Keratinocyte (primary cell): ENCODE measurements at places on chromosomes 7 and 10. TPM values are rescaled to one million over a fixed set of nuclear protein-coding genes. Genes with fewer than 3 reads are reported as not detected.

DNA sequence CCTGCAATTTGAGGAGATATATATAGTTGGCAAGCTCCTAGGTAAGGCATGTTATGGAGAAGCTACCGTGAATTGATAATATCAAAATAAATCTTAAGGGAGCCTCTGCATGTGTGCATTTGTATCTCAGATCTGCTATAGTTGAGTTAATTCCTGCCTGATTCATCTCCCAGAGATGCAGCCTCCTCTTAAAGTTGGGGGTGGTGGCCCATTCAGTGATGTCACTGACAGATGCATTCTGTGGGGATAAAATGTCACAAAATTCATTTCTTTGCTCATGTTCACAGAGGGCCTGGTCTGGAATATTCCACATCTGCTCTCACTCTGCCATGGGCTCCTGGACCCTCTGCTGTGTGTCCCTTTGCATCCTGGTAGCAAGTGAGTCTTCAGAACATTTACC is 185.8 kb upstream of the PRSS1 start:
- H3K27me3 ChIP-seq: no peaks in the 10 kb centered on the region
- peaks cover 6% of the 10 kb centered on the region for H3K4me1 ChIP-seq
- H3K36me3 ChIP-seq: no peaks in the 10 kb centered on the region
- no peak overlapping the region for H3K27ac ChIP-seq

DNA sequence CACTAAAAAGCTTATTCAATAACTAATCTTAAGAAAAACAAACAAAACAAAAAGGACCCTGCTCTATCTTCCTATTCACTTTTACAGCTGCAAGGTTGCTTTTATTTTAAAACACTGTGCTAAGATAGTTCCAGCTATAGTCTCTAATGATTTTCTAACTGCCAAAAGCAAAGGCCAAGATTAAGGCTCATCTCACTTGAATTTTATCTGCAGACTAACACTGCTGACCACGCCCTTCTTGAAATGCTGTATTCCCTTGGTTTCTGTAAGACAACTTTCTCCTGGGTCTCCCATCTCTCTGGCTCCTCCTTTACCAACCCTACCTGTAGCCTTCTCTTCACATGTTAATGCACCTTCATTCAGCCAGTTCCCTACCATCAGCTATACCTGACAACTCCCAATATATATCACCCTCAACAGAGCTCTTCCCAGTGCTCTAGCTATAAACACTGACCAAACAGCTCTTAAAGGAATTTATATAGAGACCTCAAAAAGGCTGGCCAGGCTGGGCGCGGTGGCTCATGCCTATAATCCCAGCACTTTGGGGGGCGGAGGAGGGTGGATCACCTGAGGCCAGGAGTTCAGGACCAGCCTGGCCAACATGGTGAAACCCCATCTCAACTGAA is 11.7 kb downstream of the SRPK2 start:
- DNase-seq: no peak
- no peak overlapping the region for H3K4me3 ChIP-seq
- H3K4me1 ChIP-seq: no peaks in the 10 kb centered on the region
- H3K27ac ChIP-seq: no peak overlapping the region
- no peaks in the 10 kb centered on the region for H3K27me3 ChIP-seq

- H3K27ac ChIP-seq: no peak overlapping the region
- no peaks in the 10 kb centered on the region for H3K36me3 ChIP-seq
- no peak for DNase-seq
- H3K4me3 ChIP-seq: no peak overlapping the region
Observed at GRCh38 chr7:123789817-123790216, 41.0 kb upstream of the WASL start.

DNA sequence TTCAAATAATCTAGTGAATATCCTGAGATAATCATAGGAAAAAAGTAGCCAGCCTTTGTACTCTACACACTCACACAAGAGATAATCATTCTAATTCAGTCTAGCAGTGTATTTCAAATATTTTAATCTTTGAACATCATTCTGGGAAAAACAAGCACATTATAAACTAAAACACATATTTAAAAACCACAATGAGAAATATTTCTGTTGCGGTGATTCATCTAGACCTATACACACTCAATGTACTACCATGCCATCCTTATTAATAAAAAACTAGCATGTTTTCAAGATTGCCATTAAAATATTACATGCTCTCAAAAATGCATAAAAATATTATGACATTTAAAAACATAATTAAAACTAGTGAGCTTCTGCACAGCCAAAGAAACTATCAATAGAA is 11.8 kb downstream of the COG5 start:
- DNase-seq: no peak
- H3K27me3 ChIP-seq: no peaks in the 10 kb centered on the region
- no peak overlapping the region for H3K4me3 ChIP-seq
- H3K4me1 ChIP-seq: no peaks in the 10 kb centered on the region
- H3K36me3 ChIP-seq: peaks cover 9% of the 10 kb centered on the region

DNA sequence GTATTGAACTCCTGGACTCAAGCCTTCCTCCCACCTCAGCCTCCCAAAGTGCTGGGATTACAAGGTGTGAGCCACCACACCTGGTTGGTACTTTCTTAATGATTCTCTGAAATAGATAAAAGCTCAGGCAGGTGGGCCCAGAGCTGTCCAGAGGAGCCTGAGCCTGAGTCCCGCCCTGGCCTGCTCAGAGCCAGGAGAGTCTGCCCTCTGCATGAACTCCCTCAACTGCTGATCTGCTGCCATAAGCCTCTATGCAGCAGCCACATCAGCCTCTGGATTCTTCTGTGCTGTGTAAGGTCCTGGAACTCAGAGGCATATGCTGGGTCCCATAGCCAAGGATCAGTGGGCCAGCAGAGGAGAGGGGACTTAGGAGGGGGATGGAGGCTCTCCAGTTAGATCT is 23.1 kb upstream of the DDIT4 start:
- no peak overlapping the region for H3K27ac ChIP-seq
- no peaks in the 10 kb centered on the region for H3K36me3 ChIP-seq
- H3K4me1 ChIP-seq: peaks cover 44% of the 10 kb centered on the region
- DNase-seq: no peak

The COPG2 gene
- 31.6 to 38.8 TPM (median 35.6 TPM) in 3 replicates for polyA plus RNA-seq

The GIMAP8 gene
- 0.06 to 0.26 TPM (median 0.14 TPM) in 3 replicates for polyA plus RNA-seq

The ZCWPW1 gene
- 1.4 to 2.0 TPM (median 1.7 TPM) in 3 replicates for polyA plus RNA-seq

- no peak overlapping the region for H3K27ac ChIP-seq
- no peaks in the 10 kb centered on the region for H3K4me1 ChIP-seq
- H3K4me3 ChIP-seq: no peak overlapping the region
- no peak for DNase-seq
- no peaks in the 10 kb centered on the region for H3K36me3 ChIP-seq
Observed at GRCh38 chr7:123143252-123144006, 56.3 kb downstream of the SLC13A1 start.

- H3K27me3 ChIP-seq: peaks cover 45% of the 10 kb centered on the region
- H3K4me1 ChIP-seq: no peaks in the 10 kb centered on the region
- H3K4me3 ChIP-seq: no peak overlapping the region
- H3K27ac ChIP-seq: no peak overlapping the region
Observed at GRCh38 chr10:71475243-71475871, 78.6 kb downstream of the CDH23 start.

DNA sequence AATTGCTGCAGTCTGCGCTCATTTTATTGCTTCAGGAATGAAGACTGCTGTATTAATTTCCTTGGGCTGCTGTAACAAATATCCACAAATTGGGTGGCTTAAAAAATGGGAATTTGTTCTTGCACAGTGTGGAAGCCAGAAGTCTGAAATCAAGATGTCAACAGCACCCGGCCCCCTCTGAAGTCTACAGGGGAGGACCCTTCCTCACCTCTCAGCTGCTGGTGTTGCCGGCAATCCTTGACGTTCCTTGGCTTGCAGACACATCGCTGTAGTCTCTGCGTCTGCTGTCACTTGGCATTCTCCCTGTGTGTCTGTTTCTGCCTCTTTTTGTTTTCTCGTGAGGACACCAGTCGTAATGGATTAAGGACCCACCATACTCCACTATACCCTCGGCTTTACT is 166.2 kb downstream of the PTPN20 start:
- no peak overlapping the region for H3K27ac ChIP-seq
- H3K36me3 ChIP-seq: no peaks in the 10 kb centered on the region
- H3K4me3 ChIP-seq: no peak overlapping the region
- no peaks in the 10 kb centered on the region for H3K4me1 ChIP-seq
- peaks cover 3% of the 10 kb centered on the region for H3K27me3 ChIP-seq

DNA sequence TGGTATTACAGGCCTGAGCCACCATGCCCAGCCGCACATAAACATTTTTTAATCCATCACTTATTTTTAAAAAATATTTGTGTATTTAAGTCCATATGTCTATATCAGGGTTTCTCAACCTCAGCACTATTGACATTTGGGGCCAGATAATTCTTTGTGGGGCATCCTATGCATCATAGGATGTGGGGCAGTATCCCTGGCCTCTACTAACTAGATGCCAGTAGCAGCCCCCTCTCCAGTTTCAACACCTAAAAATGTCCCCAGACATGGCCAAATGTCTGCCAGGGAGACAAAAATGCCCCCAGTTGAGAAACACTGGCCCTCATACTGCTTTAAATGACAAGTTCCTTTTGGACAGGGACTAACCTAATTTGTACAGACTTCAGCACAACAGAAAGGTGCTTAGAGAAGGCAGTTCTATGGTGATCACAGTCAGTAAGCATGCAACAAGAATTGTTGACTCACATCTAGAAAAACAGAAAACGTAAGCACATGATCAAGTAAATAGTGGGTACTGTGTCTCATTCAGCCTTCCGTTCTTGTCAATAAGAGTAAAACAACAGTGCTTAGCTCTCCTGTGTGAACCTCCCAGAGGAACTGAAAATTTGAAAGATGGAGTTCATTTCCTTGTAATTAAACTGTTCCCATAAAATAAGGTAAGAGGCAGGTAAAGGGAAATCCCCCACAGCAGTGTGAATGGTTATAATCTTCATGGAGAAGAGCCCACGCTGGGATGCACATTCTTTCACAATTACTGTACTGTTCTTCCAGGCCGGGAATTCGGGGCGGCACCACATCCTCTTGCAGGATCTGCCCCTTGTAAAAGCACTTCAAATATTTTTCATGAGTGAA is 17.3 kb upstream of the ADRB1 start:
- H3K27me3 ChIP-seq: no peaks in the 10 kb centered on the region
- H3K27ac ChIP-seq: peak overlapping the region; percentile 81
- peak; percentile 42 for DNase-seq
- H3K36me3 ChIP-seq: no peaks in the 10 kb centered on the region
- H3K4me3 ChIP-seq: no peak overlapping the region

GRCh38 chr10:36779238-36779846 is 346.1 kb upstream of the ANKRD30A start:
- no peaks in the 10 kb centered on the region for H3K4me1 ChIP-seq
- H3K4me3 ChIP-seq: no peak overlapping the region

The VSTM2A gene
- not detected in 3 replicates for polyA plus RNA-seq

DNA sequence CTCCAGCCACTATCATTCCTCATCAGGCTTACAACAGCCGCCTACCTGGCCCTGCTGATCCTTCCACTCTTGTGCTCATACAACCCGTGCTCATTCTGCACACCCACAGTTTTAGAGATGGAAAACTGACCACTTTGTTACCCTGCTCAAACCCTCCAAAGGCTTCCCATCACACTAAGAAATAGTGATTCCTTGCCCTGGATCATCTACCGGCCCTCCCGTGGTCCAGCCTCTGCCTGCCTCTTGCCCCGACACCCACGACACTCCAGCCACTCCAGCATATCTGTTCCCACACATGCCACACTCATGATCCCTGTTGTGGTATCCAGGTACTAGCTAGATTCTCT is 36.8 kb downstream of the CCDC6 start:
- no peak for DNase-seq
- H3K4me3 ChIP-seq: no peak overlapping the region
- H3K27ac ChIP-seq: no peak overlapping the region

GRCh38 chr7:27547401-27547800 is 115.3 kb downstream of the HIBADH start:
- no peaks in the 10 kb centered on the region for H3K27me3 ChIP-seq
- H3K36me3 ChIP-seq: no peaks in the 10 kb centered on the region
- H3K4me1 ChIP-seq: no peaks in the 10 kb centered on the region
- no peak overlapping the region for H3K4me3 ChIP-seq

- no peaks in the 10 kb centered on the region for H3K4me1 ChIP-seq
- H3K27ac ChIP-seq: no peak overlapping the region
- H3K36me3 ChIP-seq: no peaks in the 10 kb centered on the region
- no peak for DNase-seq
- no peak overlapping the region for H3K4me3 ChIP-seq
Observed at GRCh38 chr10:119784340-119785067, 58.7 kb downstream of the INPP5F start.

GRCh38 chr10:106960812-106961211 is 203.7 kb downstream of the SORCS1 start:
- no peak for DNase-seq
- no peaks in the 10 kb centered on the region for H3K27me3 ChIP-seq
- no peaks in the 10 kb centered on the region for H3K36me3 ChIP-seq
- H3K4me1 ChIP-seq: no peaks in the 10 kb centered on the region
- no peak overlapping the region for H3K27ac ChIP-seq
- H3K4me3 ChIP-seq: no peak overlapping the region

The TRIL gene
- 0.01 to 0.03 TPM in 2 of 3 replicates, not detected in the other for polyA plus RNA-seq

- H3K27me3 ChIP-seq: no peaks in the 10 kb centered on the region
- peaks cover 4% of the 10 kb centered on the region for H3K4me1 ChIP-seq
- H3K4me3 ChIP-seq: no peak overlapping the region
- no peak for DNase-seq
- H3K27ac ChIP-seq: no peak overlapping the region
- H3K36me3 ChIP-seq: no peaks in the 10 kb centered on the region
Observed at GRCh38 chr7:112414855-112415490, 35.3 kb upstream of the IFRD1 start.

GRCh38 chr7:55063633-55064032 is 44.8 kb downstream of the EGFR start:
- H3K36me3 ChIP-seq: peaks cover 39% of the 10 kb centered on the region
- peak overlapping the region; percentile 94 for H3K27ac ChIP-seq
- peaks cover 69% of the 10 kb centered on the region for H3K4me1 ChIP-seq
- no peak for DNase-seq
- H3K4me3 ChIP-seq: no peak overlapping the region
- H3K27me3 ChIP-seq: no peaks in the 10 kb centered on the region

DNA sequence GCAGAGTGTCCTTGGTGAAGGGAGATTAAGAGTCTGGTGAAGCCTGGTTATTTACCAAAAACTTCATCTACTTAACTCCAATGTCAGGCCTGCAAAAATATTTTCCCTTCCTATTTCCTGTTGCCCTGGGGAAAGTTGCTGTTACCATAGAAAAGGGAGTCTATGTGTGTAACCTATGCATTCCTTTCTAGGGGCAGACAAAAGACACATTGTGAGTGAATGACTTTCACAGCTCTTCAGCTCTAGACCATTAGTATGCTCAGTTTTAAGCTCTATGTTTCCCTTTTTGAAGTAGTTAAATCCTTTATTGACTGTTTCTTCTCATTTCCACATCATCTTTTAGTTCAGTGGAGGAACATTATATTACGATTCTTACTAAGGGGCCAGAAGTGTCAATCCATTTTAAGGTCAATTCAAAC is 45.6 kb upstream of the SGCE start:
- H3K27ac ChIP-seq: peak overlapping the region; percentile 3
- H3K36me3 ChIP-seq: no peaks in the 10 kb centered on the region
- no peak overlapping the region for H3K4me3 ChIP-seq
- no peak for DNase-seq
- peaks cover 29% of the 10 kb centered on the region for H3K4me1 ChIP-seq

The SCIN gene
- 0.05 TPM in 1 of 3 replicates, not detected in the others for polyA plus RNA-seq

DNA sequence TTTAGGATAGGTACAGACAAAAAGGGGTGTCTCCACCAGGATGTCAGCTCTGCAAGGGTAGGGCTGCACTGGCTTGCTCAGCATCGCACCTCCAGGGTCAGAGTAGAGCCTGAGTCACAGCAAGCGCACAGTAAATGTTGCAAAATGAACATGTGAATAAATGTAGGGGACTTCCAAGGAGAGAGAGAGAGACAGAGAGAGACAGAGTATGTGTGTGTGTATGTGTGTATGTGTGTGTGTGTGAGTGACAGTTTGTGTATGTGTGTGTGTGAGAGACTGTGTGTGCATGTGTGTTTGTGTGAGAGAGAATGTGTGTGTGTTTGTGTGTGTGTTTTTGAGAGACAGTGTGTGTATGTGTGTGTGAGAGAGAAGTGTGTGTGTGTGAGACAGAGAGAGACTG is 163.3 kb downstream of the RPS24 start:
- no peaks in the 10 kb centered on the region for H3K36me3 ChIP-seq
- no peak overlapping the region for H3K4me3 ChIP-seq
- peaks cover 14% of the 10 kb centered on the region for H3K4me1 ChIP-seq
- DNase-seq: no peak
- H3K27me3 ChIP-seq: no peaks in the 10 kb centered on the region
